A172 (cell line): ENCODE measurements at places on chromosomes 3 and 15. TPM values are rescaled to one million over a fixed set of nuclear protein-coding genes. Genes with fewer than 3 reads are reported as not detected.

- DNase-seq, result no peak
Observed at GRCh38 chr3:44436181-44436580, 41.3 kb downstream of the ZNF445 start.

The AGBL1 gene
- total RNA-seq, result not detected in 2 replicates

DNA sequence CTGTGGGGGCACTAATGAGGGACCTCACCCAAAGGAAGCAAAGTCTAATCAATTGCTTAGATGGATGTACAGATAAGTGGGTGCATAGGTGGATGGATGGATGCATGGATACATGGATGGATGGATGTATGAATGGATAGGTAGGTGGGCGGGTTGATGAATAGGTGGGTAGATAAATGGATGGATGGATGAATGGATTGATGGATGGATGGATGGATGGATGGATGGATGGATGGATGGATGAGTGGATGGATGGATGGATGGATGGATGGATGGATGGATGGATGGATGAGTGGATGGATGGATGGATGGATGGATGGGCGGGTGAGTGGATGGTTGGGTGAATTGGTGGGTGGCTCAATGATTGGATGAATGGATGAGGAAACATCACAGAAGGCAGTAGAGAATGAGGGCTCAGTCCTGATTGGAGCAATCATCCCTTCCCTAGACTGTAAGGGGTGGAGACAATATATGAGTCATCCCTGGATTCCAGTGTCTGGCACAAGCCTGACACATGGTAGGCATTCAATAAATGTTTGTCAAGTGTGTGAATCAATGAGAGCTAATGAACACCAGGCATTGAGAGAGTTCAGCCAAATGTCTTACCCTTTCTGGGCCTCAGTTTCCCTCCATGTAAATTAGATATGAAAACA is 40.4 kb upstream of the PXYLP1 start:
- DNase-seq, result peak; percentile 32

The GPR156 gene
- total RNA-seq, result 1.1 and 1.6 TPM in 2 replicates

DNA sequence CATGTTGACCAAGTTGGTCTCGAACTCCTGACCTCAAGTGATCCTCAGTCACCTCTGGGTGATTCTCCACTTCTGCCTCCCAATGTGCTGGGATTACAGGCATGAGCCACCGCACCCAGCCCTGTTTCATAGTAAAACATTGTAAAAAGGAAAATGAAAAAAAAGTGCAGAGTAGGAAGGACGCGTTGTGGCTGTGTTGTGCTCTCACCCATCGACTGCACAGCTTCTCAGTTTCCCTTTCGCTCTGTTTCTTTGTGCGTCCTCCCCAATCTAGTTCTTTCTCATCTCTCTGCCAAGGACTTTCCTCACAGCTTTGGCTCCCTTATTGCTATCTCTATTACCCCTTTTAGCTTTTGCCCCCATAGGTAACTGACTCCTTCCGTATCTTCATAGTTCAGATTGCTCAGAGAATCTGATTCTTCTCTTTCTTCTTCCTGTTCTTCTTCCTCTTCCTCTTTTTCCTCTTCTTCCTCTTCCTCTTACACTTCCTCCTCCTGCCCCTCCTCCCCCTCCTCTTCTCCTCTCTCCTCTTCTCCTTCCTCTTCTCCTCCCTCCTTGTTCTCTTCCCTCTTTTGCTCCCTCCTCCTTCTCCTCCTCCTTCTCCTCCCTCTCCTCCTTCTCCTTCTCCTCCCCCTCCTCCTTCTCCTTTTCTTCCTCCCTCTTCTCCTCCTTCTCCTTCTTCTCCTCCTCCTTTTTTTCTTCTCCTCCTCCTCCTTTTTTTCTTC is 81.1 kb upstream of the VGLL4 start:
- DNase-seq, result no peak

DNA sequence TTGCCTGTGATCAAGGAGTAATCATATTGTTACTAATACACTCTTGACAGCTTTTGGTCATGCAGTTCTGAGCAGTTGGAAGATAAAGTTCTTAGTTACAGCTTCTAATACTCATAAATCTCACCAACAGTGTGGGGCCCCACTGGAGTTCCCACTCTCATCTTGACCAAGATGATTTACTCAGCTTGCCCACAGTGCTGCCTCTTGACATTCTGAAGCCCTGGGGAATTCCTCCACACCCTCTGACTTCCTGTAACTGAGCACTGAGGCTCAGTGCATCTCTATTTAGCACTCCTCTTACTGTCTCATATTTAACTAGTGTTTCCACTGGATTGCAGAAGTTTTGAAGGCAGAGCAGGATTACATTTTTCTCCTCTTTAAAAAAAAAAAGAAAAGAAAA is 1.9 kb upstream of the ARL6IP5 start:
- DNase-seq, result peak; percentile 85

DNA sequence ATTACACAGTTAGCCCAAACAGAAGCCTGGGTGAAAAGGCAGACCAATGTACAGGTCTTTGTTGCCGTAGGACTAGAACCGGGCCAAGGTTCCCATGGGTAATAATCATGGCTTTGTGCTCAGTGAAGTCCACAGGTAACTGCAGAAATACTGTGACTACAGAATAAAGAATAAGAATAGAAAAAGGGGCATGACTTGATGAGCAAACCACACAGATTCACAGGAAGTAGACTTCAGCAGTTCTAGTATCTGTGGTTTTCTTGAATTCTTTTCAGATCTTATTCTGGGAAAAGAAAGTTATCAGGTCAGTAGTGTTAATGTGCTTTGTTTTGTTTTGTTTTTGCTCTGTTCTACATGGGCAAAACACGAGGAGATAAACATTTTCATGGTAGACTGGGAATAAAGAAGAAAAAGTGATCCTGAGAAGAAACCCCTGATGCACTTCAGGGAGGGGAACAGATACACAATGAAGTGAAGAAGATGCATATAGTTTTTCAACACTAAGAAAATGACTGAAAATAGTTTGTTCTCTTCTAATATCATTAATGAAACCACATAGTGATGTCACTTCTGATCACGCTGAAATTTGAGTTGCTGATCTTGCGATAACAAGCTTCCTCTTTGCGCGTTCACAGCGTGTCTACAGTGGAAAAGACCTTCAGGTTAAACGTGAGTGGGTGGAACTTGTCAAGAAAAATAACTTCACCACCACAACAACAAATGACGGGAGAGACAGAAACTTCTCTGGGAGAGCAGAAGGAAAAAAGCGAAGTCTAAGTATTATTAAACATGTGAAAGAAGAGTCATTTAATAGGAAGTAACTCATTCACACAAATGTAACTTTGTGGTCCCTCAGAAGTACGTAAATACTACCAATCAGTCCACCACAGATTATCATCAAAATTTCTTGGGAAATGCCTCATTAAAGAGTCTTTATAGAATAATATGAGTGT is 315.8 kb upstream of the SATB1 start:
- DNase-seq, result no peak

DNA sequence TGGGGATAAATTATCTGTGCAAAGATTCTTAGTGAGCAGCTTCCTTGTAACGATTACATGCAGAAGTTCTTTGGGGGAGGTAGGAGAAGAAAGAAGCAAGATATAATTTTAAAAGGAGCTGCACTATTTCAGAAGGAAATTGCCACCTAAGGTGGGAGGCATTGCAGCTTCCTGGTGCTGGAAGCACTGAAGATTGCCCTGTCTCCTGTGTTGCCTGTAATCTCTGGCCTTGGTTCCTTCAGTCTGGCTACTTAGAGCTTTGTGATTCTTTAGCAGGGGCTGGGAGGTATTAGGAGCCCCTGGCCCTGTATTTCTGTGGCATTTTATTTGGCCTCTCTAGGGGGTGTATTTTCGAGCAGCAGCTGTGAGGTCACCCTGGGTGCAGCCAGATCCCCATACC is 35.5 kb downstream of the CACNA2D3 start:
- no peak for DNase-seq

DNA sequence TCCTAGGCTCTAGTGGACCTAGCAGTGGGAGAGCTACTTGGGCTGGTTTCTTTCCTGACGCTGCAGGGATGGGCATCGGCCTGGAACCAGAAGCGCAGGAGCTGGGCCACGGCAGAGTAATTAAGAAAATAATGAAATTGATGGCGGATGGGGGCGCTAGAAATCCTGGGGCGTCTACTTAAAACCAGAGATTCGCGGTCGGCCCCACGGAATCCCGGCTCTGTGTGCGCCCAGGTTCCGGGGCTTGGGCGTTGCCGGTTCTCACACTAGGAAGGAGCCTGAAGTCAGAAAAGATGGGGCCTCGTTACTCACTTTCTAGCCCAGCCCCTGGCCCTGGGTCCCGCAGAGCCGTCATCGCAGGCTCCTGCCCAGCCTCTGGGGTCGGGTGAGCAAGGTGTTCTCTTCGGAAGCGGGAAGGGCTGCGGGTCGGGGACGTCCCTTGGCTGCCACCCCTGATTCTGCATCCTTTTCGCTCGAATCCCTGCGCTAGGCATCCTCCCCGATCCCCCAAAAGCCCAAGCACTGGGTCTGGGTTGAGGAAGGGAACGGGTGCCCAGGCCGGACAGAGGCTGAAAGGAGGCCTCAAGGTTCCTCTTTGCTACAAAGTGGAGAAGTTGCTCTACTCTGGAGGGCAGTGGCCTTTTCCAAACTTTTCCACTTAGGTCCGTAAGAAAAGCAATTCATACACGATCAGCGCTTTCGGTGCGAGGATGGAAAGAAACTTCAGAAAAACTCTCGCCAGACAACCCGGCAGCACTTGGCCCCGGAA is 6.1 kb downstream of the SOX14 start:
- DNase-seq, result no peak

GRCh38 chr3:171944118-171945016 is 95.0 kb upstream of the FNDC3B start:
- DNase-seq, result peak; percentile 35

GRCh38 chr15:38072348-38073177 is 138.1 kb downstream of the TMCO5A start:
- DNase-seq, result peak; percentile 26

The EPHA6 gene
- total RNA-seq, result not detected in 2 replicates

The SLC2A2 gene
- 0.07 TPM in 2 replicates for total RNA-seq

The MEX3B gene
- 4.0 and 4.7 TPM in 2 replicates for total RNA-seq

The GRK7 gene
- total RNA-seq, result not detected in 2 replicates

GRCh38 chr3:123330441-123330991 is 118.4 kb downstream of the ADCY5 start:
- DNase-seq, result no peak

The DNASE1L3 gene
- total RNA-seq, result not detected in 2 replicates

The EDC3 gene
- total RNA-seq, result 5.8 and 7.1 TPM in 2 replicates

GRCh38 chr3:155097009-155097349 is 16.9 kb downstream of the MME start:
- DNase-seq, result no peak

- peak; percentile 42 for DNase-seq
Observed at GRCh38 chr3:126982126-126982470, 817 bp upstream of the PLXNA1 start.

DNA sequence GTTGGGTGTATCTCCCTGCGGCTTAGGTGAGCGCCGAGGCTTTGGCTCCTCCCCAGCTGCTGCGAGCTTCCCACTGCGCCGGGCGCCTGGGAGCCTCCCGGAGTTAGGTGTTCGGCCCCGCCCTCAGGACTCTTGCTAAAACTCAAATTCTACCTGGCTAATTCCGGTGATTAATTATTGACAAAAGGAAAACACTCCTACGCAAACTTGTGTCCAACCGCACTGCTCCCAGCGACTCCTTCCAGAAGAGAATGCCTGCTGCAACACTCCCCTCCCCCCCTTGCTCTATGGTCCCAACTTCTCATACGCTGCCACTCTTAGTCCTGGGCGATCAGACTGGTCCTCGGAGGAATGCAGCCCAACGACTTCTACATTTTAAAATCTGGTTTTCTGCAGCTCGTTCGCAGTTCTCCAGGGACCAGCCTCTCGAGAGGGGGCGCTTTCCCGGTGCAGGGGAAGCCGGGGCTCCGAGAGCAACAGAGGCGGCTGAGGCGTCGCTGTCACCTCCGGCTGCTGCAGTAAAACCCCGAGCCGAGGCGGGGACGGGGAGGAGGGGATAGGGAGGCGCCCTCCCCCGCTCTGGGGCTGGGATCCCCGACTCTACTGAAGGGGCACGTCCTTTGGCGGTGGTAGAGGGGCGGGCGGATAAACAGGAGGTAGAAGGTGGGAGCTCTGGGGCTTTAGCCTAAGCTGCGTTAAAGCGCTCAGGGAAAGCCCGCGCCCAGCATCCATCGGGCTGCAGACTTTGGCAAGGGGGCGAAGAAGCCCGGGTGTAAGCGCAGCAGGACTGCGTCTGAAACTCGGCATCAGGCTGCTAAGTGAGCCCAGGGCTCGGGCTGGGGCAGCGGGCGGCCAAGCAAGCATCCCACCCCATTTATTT is at the start of gene SPTSSB:
TSS of gene SPTSSB (minus strand) at position 77 of the 880 bp plus-strand sequence. CDS start 25,194 bp downstream, outside the sequence.
- no peak for DNase-seq

The SPESP1 gene
- total RNA-seq, result not detected in 2 replicates

The LRRC31 gene
- not detected in 2 replicates for total RNA-seq

GRCh38 chr3:48422272-48422671 is 7.6 kb downstream of the PLXNB1 start:
- no peak for DNase-seq

DNA sequence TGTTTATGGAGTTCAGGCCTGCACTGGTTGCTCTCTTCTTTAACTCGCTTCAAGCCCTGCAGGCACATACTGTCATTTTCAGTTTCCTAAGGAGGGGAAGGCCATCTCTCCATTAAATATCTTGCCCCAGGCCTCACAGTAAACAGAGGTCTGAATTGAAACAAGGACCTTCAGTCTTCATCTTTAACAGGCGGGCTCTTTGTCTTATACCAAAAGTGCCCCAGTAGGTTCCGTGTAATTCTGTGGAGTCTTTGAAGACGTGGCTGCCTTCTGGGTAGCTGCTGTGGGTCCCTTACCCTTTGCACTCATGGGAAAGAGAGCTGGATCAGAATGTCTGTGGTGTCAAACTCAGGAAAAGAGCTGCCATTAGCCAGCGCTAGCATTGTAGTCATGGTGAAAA is 161.2 kb downstream of the APBA2 start:
- no peak for DNase-seq

- no peak for DNase-seq
Observed at GRCh38 chr15:63507878-63508818, 3.8 kb downstream of the USP3 start.

The PPM1L gene
- 0.41 and 1.4 TPM in 2 replicates for total RNA-seq

DNA sequence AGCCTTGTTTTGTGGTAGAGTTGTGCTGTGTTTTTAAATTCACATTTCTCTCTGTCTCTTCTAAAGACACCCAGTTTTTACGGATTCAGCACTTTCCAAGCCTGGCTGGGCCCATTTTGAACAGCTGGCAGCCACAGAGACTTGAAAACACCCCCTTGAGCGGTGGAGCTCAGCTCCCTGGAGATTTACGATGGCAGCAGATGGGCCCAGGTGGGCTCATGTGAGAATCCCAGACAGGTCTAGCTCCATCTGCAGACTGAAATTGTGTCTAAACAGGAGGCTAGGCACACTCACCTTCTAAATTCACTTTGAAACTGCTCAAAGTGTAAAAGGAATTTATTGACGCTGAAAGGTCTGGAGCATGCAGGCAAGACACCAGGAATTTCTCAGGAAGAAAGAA is 232.0 kb upstream of the HES1 start:
- DNase-seq, result no peak

GRCh38 chr3:62211675-62212429 is 161.5 kb downstream of the FEZF2 start:
- no peak for DNase-seq

- no peak for DNase-seq
Observed at GRCh38 chr3:160987982-160988964, 116.9 kb downstream of the B3GALNT1 start.

DNA sequence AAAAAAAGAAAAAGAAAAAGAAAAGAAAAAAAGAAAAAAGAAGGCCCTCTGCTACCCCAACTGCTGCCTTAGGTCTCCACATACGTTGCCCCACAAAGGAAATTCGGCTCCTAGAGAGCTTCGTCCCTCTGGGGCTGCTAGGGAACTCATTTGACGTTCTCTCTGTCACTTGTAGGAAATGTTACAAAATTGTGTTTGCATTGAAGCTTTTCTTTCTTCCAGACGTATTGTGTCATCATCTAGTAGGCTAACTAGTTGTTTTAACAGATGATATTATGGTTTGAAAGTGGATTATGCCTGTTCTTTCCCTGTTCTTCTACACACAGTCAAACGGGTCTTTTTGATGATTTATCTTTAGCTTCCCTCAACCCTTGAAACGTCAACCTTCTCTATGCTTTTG is 125.3 kb downstream of the BDH1 start:
- DNase-seq, result no peak

The ADGRG7 gene
- total RNA-seq, result not detected in 2 replicates
